Breast epithelium (tissue), 4 donors: ENCODE measurements at places on chromosomes 12 and 14.

- H3K4me3 ChIP-seq: no peak overlapping the region
- H3K4me1 ChIP-seq: no peaks in the 10 kb centered on the region
- no peak overlapping the region for H3K27ac ChIP-seq
These were observed 47.2 kb downstream of the MYF5 start for GRCh38 chr12:80763874-80764273.

DNA sequence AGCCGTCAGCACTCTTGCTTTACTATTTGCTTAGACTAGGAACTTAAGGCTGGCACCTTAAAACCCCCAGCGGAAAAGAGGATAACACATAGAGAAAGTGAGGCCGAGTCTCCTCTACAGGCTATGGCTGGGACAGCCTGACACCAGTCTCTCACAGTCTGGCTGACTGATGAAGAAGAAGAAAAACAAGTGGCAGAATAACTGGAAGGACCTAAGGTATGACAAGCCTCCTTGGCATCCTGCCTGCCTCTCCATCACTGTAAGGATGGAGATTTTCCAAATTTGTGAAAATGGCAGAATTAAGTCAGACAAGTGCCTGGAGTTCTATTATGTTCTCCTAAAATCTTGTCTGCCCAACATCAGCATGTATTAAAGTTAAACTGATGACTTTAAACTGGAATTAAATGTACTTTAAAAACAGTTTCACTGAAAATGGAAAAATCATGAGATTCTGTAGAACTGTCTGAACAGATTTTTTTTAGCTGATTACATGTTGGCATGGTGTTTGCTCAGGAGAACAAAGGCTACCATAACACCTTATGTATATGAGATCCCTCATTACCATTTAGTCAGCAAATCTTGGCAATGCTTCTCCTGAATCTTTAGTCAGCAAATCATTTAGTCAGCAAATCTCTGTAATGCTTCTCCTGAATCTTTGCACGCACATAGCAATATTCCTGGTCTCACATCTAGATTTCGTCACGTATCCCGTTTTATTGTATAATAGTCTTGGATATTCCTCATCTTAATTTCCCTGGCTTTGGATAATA, 140.3 kb upstream of the AEBP2 start:
- H3K27ac ChIP-seq: no peak overlapping the region
- no peaks in the 10 kb centered on the region for H3K36me3 ChIP-seq
- DNase-seq: no peak
- H3K4me3 ChIP-seq: no peak overlapping the region
- no peaks in the 10 kb centered on the region for H3K4me1 ChIP-seq

GRCh38 chr12:75954041-75954440, 77.5 kb downstream of the PHLDA1 start:
- no peaks in the 10 kb centered on the region for H3K27me3 ChIP-seq
- peak overlapping the region; percentile 4 for H3K27ac ChIP-seq
- H3K4me1 ChIP-seq: no peaks in the 10 kb centered on the region
- no peak for DNase-seq

- no peak overlapping the region for H3K27ac ChIP-seq
- no peaks in the 10 kb centered on the region for H3K4me1 ChIP-seq
- no peaks in the 10 kb centered on the region for H3K27me3 ChIP-seq
- no peaks in the 10 kb centered on the region for H3K36me3 ChIP-seq
- H3K4me3 ChIP-seq: no peak overlapping the region
These were observed 22.3 kb upstream of the TDRD9 start for GRCh38 chr14:103905842-103906456.

DNA sequence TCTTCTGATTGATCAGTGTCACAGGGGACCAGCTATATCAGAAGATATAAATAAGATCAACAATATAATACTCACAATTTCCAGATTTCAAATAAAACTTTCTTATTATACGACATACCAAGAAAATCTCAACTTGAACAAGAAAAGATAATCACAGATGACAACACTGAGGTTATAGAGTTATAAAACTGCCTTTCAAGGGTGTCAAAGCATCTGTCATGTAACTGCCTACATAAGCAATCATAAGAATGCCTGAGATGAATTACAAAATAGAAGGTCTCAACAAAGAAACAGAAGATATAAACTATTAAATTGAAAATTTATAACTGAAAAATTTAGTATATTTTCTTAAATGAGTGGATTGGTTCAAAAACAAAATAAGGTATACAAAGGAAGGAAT, 659.2 kb downstream of the SLC16A7 start:
- H3K4me3 ChIP-seq: no peak overlapping the region
- no peak for DNase-seq
- no peaks in the 10 kb centered on the region for H3K4me1 ChIP-seq

GRCh38 chr14:60644666-60645065, 4.6 kb downstream of the SIX1 start:
- H3K4me3 ChIP-seq: no peak overlapping the region
- peaks cover 19% of the 10 kb centered on the region for H3K27me3 ChIP-seq
- peaks cover 7% of the 10 kb centered on the region for H3K4me1 ChIP-seq
- no peaks in the 10 kb centered on the region for H3K36me3 ChIP-seq
- H3K27ac ChIP-seq: no peak overlapping the region

DNA sequence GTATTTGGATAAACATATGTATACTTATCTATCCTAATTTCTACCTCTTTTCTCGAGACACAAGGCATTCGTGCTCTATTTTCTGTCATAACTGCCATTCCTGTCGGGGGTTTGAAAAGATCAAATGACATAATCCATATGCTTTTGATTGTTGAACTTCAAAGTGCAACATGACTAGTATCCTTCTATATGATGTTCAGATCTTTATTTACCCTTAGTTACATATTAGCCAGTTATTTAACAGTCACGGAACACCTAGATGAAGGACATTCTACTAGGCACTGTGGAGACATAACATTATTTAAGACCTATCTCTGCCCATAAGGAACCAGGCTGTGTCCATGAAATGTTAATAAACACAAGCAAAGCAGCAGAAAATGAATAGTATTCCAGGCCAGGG, 11.2 kb upstream of the GRIN2B start:
- DNase-seq: no peak
- no peaks in the 10 kb centered on the region for H3K27me3 ChIP-seq
- H3K36me3 ChIP-seq: no peaks in the 10 kb centered on the region
- no peak overlapping the region for H3K27ac ChIP-seq

- no peaks in the 10 kb centered on the region for H3K27me3 ChIP-seq
- H3K4me3 ChIP-seq: no peak overlapping the region
- H3K4me1 ChIP-seq: no peaks in the 10 kb centered on the region
- no peak overlapping the region for H3K27ac ChIP-seq
These were observed 227.4 kb downstream of the RPAP3 start for GRCh38 chr12:47478426-47478825.

GRCh38 chr12:123269395-123269892, 2.2 kb downstream of the CDK2AP1 start:
- DNase-seq: peak; percentile 71
- peak overlapping the region; percentile 75 for H3K4me3 ChIP-seq
- H3K36me3 ChIP-seq: no peaks in the 10 kb centered on the region
- H3K27me3 ChIP-seq: no peaks in the 10 kb centered on the region
- H3K4me1 ChIP-seq: peaks cover 8% of the 10 kb centered on the region
- H3K27ac ChIP-seq: peak overlapping the region; percentile 96

DNA sequence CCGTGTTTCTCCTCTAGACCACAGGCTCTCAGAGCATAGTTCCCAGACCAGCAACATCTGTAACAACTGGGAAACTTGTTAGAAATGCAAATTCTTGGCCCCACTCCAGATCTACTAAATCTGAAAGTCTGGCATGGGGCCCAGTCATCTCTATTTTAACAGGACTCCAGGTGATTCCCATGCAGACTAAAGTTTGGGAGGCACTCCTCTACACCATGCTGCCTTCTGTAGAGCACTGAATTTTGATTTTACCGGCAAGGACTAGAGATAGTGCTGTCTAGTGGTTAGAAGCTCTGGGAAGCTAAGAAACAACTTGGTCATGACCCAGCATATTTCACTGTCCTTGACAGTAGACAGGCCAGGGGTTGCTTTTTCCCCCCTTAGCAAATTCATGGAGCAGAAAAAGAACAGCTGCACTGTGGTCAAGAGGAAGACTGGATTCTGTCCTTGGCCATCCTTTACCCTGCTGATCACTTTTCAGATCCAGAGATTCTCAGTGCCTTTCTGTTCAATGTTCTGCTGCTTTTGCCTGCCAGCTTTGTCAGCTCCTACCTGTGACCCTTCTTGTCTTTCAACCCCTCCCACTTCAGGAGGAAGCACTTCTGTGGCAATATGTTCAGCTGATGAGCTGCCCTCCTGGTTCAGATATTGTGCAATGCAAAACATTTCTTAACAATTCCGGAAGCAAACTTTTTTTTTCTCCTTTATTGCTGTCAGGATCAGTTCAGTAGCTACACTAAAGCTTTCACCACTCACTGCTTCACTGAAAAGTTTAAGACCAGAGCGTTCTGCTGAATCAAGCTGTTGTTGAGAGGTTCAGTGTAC, 133.8 kb upstream of the NUDT4 start:
- no peak overlapping the region for H3K4me3 ChIP-seq
- H3K27ac ChIP-seq: peak overlapping the region; percentile 64
- no peaks in the 10 kb centered on the region for H3K36me3 ChIP-seq
- no peaks in the 10 kb centered on the region for H3K4me1 ChIP-seq
- no peaks in the 10 kb centered on the region for H3K27me3 ChIP-seq

DNA sequence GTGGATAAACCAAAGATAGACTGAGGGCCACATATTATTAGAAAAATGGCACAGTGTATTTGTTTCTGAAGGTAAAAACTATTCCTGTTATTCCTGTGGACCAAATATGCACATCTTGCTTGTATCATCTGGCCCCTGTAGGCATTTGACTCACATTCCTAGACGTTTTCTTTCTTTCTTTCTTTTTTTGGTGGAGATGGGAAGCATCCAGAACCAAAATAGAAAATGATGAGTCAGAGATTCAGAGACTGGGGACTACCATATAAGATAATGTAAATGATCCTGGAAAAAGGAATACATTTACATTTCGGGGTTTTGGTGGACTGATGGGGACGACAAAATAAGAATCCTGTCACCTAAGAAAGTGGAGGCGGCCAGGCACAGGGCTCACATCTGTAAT, 24.2 kb downstream of the TRIM9 start:
- no peaks in the 10 kb centered on the region for H3K27me3 ChIP-seq
- DNase-seq: no peak
- H3K36me3 ChIP-seq: no peaks in the 10 kb centered on the region

DNA sequence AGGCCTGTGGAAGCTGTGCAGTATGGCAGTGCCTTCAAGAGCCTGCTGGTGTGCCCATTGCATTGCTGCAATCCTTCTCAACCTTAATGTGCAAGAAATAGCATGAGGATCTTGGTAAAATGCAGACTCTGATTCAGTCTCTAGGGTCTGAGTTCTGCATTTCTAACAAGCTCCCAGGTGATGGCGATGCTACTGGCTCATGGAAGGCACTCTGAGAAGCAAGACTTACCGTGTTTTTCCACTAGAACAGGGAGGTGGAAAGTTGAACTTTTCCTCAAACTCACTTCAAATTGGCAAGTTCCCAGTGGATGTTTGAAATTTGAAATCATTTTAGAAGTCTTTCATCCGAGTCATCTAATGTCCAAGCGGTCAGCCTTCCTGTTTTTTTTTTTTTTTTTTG, 55.5 kb downstream of the MYRFL start:
- no peak overlapping the region for H3K27ac ChIP-seq
- H3K4me3 ChIP-seq: no peak overlapping the region
- no peaks in the 10 kb centered on the region for H3K36me3 ChIP-seq

DNA sequence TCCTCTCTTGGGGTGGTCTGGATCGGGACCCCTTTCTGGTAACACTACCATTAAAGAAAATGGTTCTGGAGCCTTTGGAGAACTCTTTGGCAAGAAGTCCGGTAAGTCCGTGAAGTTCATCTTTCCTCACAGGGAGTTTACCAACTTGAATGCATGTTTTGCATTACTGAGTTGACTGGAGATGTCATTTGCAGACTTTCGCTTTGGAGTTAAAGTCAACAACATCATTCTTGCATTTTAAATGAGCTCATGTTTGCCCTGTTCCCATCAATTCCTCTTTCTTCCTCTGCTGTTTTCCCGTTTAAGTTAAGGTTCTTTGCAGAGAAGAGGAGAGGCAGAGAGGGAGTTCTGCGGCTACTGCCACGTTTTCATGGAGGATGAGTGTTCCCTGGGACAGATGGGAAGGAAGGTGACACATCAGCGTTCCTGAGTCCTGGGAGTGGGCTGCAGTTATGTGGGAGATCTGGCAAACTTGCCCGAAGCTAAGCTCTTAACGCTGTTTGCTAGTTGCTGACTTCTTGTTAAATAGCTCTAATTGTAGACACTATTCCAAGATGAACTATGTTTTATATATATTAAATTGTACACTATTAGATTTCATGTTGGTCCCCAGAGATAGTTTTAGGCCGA, 18.8 kb upstream of the PRICKLE1 start:
- DNase-seq: no peak
- H3K4me1 ChIP-seq: no peaks in the 10 kb centered on the region
- no peaks in the 10 kb centered on the region for H3K27me3 ChIP-seq
- no peaks in the 10 kb centered on the region for H3K36me3 ChIP-seq
- no peak overlapping the region for H3K4me3 ChIP-seq

DNA sequence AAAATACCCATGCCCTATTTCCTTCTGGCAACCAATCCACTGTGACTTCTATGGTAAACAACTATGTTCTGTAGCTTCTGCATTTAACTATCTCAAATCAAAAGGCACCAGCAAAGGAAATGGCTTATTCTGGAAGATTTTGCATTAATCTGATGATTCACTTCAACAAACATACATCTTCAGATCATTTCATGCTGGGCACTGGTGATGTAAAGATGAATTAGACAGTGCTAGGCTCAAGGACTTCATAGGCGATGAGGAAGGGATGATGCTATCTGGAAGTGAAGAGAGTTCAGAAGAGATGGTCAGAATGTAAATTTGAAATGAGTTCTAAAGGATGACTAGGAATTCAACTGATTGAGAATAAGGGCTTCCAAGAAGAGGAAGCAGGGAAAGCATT, 363.3 kb downstream of the PAWR start:
- no peak overlapping the region for H3K27ac ChIP-seq
- no peak for DNase-seq

GRCh38 chr14:103057372-103058163, at the start of gene CDC42BPB:
TSS of gene CDC42BPB (minus strand) at chr14:103057549. CDS start at chr14:103057173, 376 bp downstream.
- no peaks in the 10 kb centered on the region for H3K27me3 ChIP-seq
- peak within 1 kb of the TSS; percentile 98 for H3K4me3 ChIP-seq
- H3K4me1 ChIP-seq: peaks cover 8% of the 10 kb centered on the region
- no peaks in the 10 kb centered on the region for H3K36me3 ChIP-seq
- H3K27ac ChIP-seq: peak within 1 kb of the TSS; percentile 83
- peak; percentile 82 for DNase-seq
